ENCODE measurements at places on chromosomes 12 and 14. TPM values are rescaled to one million over a fixed set of nuclear protein-coding genes. Genes with fewer than 3 reads are reported as not detected.

DNA sequence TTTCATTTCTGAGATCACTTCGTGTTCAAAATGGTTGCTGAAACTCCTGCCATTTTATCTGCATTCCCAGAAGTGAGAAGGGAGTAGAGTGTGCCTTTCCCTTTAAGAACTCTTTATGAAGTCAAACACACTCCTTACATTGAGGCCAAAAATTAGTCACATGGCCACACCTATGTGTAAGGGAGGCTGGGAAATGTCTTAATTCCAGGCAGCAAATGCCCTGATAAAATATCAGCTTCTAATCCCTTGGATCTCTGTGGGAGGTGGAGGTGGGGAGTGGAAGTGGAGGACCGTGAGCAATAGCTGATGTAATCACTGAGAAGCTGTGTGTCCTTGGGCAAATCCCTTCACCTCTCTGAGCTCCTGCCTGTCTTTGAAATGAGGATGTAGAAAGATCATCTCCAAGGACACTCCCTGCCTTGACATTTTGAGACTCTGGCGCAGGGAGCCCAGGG lies 22.7 kb upstream of the ANKRD9 start:
- DNase-seq: no peak
- H3K36me3 ChIP-seq: no peaks in the 10 kb centered on the region
- H3K27ac ChIP-seq: no peak overlapping the region
- H3K4me1 ChIP-seq: no peaks in the 10 kb centered on the region

GRCh38 chr12:123076604-123077297 lies 74.1 kb downstream of the PITPNM2 start:
- H3K27me3 ChIP-seq: no peaks in the 10 kb centered on the region
- DNase-seq: no peak
- H3K4me1 ChIP-seq: peaks cover 53% of the 10 kb centered on the region

GRCh38 chr12:31119192-31119802 lies 45.6 kb downstream of the DDX11 start:
- H3K4me3 ChIP-seq: peak overlapping the region; percentile 55
- peaks cover 22% of the 10 kb centered on the region for H3K27me3 ChIP-seq
- H3K4me1 ChIP-seq: peaks cover 15% of the 10 kb centered on the region
- H3K36me3 ChIP-seq: no peaks in the 10 kb centered on the region

- no peaks in the 10 kb centered on the region for H3K36me3 ChIP-seq
- H3K4me1 ChIP-seq: no peaks in the 10 kb centered on the region
- no peaks in the 10 kb centered on the region for H3K27me3 ChIP-seq
- H3K4me3 ChIP-seq: no peak overlapping the region
- no peak overlapping the region for H3K27ac ChIP-seq
These were observed 43.9 kb upstream of the CHPT1 start for GRCh38 chr12:101653503-101653902.

- H3K27ac ChIP-seq: no peak overlapping the region
- H3K4me3 ChIP-seq: no peak overlapping the region
- H3K36me3 ChIP-seq: no peaks in the 10 kb centered on the region
- H3K4me1 ChIP-seq: no peaks in the 10 kb centered on the region
These were observed 51.3 kb upstream of the GALNT9 start for GRCh38 chr12:132380641-132381040.

Gene RASSF9
- total RNA-seq: under 0.01 TPM

Gene KIF26A
- total RNA-seq: 1.2 TPM

Gene KRT6A
- 11.9 TPM for total RNA-seq

All from stomach (tissue), 19 donors.